ENCODE measurements at places on chromosomes 4 and X. TPM values are rescaled to one million over a fixed set of nuclear protein-coding genes. Genes with fewer than 3 reads are reported as not detected.

DNA sequence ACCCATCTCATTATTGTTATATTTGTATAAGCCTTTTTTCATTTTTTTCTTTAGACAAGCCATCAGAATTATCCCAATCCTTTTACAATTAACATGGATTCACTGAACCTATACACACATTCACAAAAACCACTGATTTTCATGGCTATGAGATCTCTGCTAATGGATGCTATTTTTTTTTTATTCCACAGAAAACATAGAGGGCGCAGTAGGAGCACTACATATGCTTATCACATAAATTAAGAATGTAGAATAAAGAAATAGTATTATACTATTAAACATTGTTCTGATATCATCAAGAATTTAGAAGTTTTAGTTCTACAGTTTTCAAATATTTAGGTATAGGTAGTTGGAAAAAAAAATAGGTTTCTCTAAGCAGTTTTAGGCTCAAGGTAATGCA lies 1477.4 kb downstream of the ARAP2 start:
- no peaks in the 10 kb centered on the region for H3K36me3 ChIP-seq
- no peaks in the 10 kb centered on the region for H3K4me1 ChIP-seq
- H3K27me3 ChIP-seq = no peaks in the 10 kb centered on the region
- H3K4me3 ChIP-seq = no peak overlapping the region

Gene MAGEA1
- total RNA-seq = not detected

Gene EPGN
- not detected for total RNA-seq

GRCh38 chr4:114701491-114701890 lies 102.9 kb downstream of the UGT8 start:
- H3K27me3 ChIP-seq = no peaks in the 10 kb centered on the region
- no peaks in the 10 kb centered on the region for H3K4me1 ChIP-seq
- no peaks in the 10 kb centered on the region for H3K36me3 ChIP-seq
- H3K4me3 ChIP-seq = no peak overlapping the region
- H3K27ac ChIP-seq = no peak overlapping the region
- no peak for DNase-seq

Gene KLHL13
- total RNA-seq = 0.11 TPM

Gene FHIP1A
- 3.0 TPM for total RNA-seq

DNA sequence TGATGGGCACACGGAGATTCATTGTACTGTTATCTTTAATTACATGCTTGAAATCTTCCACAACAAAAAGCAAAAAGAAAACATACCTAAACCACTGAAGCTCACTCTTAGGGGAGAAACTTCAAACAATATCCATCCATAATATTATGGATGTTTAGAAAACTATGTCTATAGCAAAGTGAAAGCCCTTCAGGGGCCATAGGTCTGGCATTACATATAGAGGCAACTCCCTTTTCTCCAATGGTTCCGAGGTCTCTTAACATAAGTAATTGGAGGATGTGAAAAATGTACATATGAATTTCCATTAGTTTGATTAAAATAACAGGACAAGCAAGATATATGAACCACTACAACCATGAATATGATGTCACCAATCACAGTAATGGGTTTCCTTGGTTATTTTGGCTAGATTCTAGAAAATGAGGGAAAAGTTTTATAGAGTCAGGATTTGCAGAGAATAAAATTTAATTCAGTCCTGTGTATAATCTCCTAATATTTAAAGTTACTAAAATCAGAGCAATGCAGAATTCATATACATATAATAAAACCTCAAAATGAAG lies 10.8 kb downstream of the UGDH start:
- H3K36me3 ChIP-seq = peaks cover 20% of the 10 kb centered on the region
- no peaks in the 10 kb centered on the region for H3K4me1 ChIP-seq
- H3K27me3 ChIP-seq = no peaks in the 10 kb centered on the region
- H3K4me3 ChIP-seq = no peak overlapping the region

Gene GASK1B
- total RNA-seq = 1.1 TPM

GRCh38 chrX:141733371-141733770 lies 34.8 kb upstream of the SPANXD start:
- H3K27ac ChIP-seq = no peak overlapping the region
- H3K36me3 ChIP-seq = no peaks in the 10 kb centered on the region
- no peak overlapping the region for H3K4me3 ChIP-seq
- no peaks in the 10 kb centered on the region for H3K27me3 ChIP-seq
- DNase-seq = no peak
- no peaks in the 10 kb centered on the region for H3K4me1 ChIP-seq

Gene USP51
- total RNA-seq = 0.85 TPM

- no peak within 1 kb of the TSS for H3K27ac ChIP-seq
- H3K4me1 ChIP-seq = no peaks in the 10 kb centered on the region
- H3K36me3 ChIP-seq = no peaks in the 10 kb centered on the region
- no peak within 1 kb of the TSS for H3K4me3 ChIP-seq
- H3K27me3 ChIP-seq = no peaks in the 10 kb centered on the region
Measured at GRCh38 chrX:52811065-52811625, at the start of gene XAGE5. XAGE5 (plus strand) TSS chrX:52811287; CDS start chrX:52812567, 1,280 bp downstream.

DNA sequence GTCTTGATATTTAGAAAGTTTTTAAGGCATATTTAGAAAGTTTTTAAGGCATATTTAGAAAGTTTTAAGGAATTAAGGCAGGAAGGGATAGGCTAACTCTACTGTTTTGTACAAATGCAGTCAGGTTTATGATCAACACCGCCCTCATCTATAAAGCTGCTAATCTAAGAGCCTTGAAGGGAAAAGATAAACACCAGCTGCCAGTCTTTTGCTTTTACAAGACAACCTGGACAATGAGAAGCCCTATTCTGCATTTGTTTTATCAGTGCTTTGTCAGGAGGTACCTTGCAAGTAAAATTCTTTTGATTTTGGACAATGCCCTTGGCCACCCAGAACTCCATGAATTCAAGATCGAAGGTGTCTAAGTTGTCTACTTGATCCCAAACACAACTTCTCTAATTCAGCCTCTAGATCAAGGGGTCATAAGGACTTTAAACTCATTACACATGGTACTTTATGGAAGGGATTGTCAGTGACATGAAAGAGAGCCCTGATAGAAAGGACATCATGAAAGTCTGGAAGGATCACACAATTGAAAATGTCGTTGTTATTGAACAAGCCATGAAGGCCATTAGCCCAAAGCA lies 39.8 kb downstream of the IL15 start:
- H3K36me3 ChIP-seq = no peaks in the 10 kb centered on the region
- no peak for DNase-seq
- no peaks in the 10 kb centered on the region for H3K27me3 ChIP-seq
- H3K4me3 ChIP-seq = no peak overlapping the region
- no peaks in the 10 kb centered on the region for H3K4me1 ChIP-seq
- H3K27ac ChIP-seq = no peak overlapping the region

DNA sequence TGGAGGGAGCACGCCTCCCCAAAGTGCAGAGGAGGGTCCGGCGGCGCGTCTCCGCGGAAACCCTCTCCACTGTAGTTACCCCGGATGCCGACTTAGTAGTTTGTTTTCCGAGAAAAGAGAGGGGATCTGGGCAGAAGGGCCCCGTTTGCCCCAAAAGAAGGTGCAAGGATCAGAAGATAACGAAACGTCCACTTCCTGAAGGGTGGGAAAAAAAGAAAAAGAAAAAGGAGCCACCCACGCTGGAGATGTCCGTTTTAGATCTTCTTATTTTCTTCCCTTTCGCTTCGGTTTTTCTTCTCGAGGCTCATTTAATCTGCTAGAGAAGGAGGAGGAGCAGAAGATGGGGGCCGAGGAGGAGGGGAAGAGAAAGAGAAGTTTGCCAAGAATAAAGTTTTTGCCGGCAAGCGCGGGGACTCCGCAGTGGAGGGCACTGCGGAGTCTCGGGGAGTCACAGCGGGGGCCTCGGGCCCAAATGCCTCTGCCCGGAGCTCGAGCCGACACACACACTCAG lies 517 bp downstream of the LEF1 start:
- H3K27ac ChIP-seq = no peak overlapping the region
- H3K27me3 ChIP-seq = peaks cover 41% of the 10 kb centered on the region
- DNase-seq = peak; percentile 71
- H3K36me3 ChIP-seq = no peaks in the 10 kb centered on the region

GRCh38 chrX:69154051-69154450 lies 11.2 kb downstream of the PJA1 start:
- H3K27me3 ChIP-seq = no peaks in the 10 kb centered on the region
- no peak for DNase-seq
- H3K4me1 ChIP-seq = no peaks in the 10 kb centered on the region

GRCh38 chrX:66200855-66201795 lies 37.1 kb downstream of the HEPH start:
- H3K4me3 ChIP-seq = no peak overlapping the region
- H3K4me1 ChIP-seq = no peaks in the 10 kb centered on the region

- no peak overlapping the region for H3K4me3 ChIP-seq
- no peak overlapping the region for H3K27ac ChIP-seq
- no peak for DNase-seq
Measured at GRCh38 chrX:2584251-2585157, 83.7 kb upstream of the DHRSX start.

DNA sequence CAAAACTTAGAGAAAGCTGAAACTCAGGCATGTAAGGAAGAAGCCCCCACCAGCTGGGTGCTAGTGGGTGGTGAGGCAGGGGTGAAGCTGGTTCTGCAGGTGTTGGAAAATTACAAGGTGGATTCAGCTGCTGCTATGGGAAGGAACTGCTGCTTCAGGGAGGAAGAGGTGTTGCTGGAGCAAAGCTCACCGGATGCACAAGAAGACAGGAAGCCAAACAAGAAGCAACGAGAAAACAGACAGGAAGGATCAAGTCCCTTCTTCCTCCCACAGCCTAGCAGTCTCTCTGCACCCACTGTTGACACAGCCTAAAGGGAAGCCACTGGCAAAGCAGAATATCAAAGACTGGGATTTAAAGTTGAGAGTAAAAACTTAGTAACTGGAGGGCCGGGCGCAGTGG lies 100.2 kb upstream of the JADE1 start:
- no peak overlapping the region for H3K27ac ChIP-seq
- no peak for DNase-seq
- no peak overlapping the region for H3K4me3 ChIP-seq
- no peaks in the 10 kb centered on the region for H3K27me3 ChIP-seq
- H3K36me3 ChIP-seq = no peaks in the 10 kb centered on the region
- H3K4me1 ChIP-seq = peaks cover 5% of the 10 kb centered on the region

Gene ACSL4
- 19.8 TPM for total RNA-seq

DNA sequence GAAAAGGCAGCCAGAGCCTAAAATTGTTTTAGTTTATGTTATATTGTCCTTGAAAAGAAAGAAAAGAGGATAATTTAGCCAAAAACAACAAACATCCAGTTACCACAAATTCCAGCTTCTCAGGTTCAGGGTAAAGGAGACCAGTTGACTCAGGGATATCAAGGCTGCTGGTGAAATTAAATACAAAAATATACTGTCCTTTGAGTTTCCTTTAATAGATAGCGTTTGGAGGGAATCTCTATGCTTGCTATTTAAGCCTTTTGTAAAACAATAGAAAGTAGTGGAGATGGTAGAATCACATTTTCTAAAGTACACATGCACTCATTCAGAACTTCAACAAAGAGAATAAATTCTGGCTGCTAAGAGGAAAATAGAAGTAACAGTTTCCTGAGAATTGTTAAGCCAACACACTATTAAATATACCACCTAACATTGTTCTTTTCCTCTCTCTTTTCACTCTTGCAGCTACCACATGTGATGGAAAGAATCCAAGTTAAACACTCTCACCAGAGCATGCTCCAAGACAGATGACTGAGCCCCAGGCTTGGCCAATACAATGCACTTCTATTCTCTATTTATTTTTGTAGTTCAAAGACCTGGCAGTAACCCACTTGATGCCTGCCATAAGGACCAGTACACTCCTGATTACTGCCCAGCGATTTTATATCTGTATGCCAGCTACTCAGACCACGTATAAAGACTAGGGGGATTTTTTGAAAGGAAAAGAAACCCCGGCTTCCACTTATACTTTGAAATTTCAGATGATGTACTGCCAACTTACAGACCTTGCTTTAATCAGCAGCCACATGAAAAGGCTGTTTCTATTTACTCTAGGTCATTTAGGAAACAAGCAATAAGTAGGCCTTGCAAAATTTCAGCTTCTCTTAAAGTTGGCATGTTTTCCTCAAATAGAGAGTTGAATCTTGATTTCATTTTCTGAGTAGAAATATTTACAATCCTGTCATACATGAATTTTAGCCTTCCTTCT lies 756.9 kb downstream of the FAT4 start:
- no peak overlapping the region for H3K27ac ChIP-seq
- no peak overlapping the region for H3K4me3 ChIP-seq
- no peaks in the 10 kb centered on the region for H3K36me3 ChIP-seq
- H3K4me1 ChIP-seq = no peaks in the 10 kb centered on the region
- no peaks in the 10 kb centered on the region for H3K27me3 ChIP-seq
- no peak for DNase-seq

DNA sequence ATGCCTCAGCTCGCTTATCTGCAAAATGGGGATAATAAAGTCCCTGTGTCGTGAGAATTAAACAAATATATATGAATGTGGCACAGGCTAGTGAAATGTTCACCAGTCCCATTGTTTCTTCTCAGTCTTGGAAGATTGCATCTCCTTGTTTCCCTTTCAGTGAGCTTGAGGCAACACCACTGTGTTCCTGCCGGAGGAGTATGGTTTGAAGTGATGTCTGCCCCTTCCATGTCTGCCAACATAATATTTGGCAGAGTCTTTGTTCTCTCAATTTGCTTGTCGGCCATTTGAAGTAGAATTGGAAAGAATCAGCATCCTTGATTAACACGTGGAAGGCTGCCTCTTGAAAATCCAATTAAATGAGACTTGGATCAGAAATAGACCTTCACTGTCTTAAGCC lies 1088.5 kb upstream of the INTU start:
- no peak for DNase-seq
- H3K27me3 ChIP-seq = no peaks in the 10 kb centered on the region
- no peaks in the 10 kb centered on the region for H3K36me3 ChIP-seq
- H3K4me3 ChIP-seq = no peak overlapping the region
- H3K4me1 ChIP-seq = no peaks in the 10 kb centered on the region
- no peak overlapping the region for H3K27ac ChIP-seq

DNA sequence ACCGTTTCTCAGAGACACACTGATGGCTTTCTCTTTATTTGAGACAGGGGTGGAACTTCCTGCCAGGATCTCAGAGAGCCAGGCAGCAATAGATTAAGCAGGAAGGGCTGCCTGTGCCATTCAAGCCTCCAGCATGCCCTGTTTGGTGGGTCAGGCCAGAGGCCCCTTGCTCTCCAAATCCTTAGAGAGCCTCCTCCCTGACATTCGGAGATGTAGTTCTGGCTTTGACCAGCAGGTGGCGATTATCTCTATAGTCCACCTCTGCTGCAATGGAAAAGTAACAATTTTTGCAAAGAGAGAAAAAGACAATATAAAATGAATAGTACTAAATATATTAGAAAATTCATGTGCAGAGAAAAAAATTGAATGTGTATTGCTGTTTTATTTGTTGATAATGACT lies 93.9 kb downstream of the NXF2B start:
- no peaks in the 10 kb centered on the region for H3K36me3 ChIP-seq
- H3K4me1 ChIP-seq = no peaks in the 10 kb centered on the region
- no peak overlapping the region for H3K27ac ChIP-seq
- no peak overlapping the region for H3K4me3 ChIP-seq

Gene NLGN4X
- not detected for total RNA-seq

- H3K36me3 ChIP-seq = no peaks in the 10 kb centered on the region
- no peak overlapping the region for H3K27ac ChIP-seq
- H3K4me1 ChIP-seq = no peaks in the 10 kb centered on the region
- H3K4me3 ChIP-seq = no peak overlapping the region
Measured at GRCh38 chr4:16259889-16260246, 33.6 kb upstream of the TAPT1 start.

DNA sequence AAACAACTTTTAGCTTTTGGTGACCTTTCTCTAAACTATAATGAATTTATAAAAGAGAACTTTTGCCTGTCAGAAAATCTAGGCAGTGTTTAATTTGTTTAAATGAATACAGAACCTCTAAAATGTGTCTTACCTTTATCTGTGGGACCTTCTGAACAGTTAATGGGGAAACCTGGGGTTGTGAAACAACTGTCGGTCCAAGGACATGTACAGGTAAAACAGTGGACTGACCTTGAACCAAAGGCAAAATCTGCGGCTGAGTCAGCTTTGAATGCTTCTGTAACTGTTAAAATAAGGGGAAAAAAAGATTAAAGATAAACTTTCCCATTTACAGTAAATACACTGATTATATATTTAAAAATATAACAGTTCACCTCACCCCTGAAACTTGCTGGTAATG lies 65.1 kb downstream of the WNK3 start:
- H3K27me3 ChIP-seq = no peaks in the 10 kb centered on the region
- no peaks in the 10 kb centered on the region for H3K4me1 ChIP-seq
- no peak overlapping the region for H3K4me3 ChIP-seq
